ENCODE measurements at places on chromosomes 13 and 19. TPM values are rescaled to one million over a fixed set of nuclear protein-coding genes. Genes with fewer than 3 reads are reported as not detected.

GRCh38 chr13:48233889-48234488 lies 983 bp downstream of the ITM2B start:
- no peak for DNase-seq

The RUVBL2 gene
- total RNA-seq: 101 TPM

DNA sequence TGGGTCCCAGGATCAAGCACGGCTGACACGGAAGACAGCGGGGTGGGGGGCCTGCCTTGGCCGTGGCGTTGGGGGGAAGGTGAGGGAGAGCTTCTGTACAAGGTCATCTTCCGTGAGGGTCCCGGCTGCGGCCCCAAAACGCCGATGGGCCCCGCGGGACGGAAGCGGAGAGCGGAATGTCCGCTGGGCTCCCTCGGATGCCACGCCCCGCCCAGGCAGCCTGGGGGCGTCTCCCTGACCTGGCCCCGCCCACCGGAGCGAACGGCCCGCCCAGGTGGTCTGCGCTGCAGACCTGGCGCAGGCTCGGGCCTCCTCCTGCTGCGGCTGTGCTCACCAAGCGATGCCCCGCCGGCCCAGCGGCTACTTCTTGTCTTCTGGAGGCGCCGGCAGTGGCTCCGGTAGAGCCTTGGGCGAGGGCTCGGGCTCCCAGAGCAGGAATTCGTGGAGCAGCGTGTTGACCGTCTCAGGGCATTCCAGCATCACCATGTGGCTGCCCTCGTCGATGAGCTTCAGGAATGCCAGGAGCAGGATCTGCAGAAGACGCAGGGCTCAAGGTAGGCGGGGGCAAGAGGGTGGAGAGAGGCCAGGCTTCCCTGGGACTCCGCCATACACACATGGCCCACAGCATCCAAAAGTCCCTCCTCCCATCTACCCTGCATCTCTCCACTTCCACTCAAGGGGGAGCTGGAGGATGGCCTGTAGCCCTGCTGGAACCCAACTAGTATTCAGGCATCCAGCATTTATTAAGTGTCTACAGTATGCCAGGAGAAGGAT lies 10.7 kb downstream of the ABHD8 start:
- peak; percentile 39 for DNase-seq

DNA sequence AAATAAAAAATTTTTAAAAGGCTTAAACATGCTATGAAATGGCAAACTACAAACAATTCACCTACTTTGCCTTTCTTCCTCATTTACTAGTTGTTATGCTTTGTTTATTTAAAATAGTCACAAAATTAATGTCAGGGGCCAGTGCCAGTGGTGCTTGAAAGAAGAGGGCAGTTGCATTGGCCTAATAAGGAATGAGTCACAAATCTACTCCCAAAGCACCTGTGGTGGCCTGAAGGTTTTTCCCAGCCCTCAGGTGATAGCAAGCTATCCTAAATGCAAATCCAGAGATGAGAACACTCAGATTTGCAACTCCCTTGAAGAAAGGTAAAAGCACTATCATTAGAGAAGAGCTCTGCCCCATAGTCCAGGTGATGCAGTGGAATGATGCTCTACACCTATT lies 103.6 kb downstream of the MBNL2 start:
- no peak for DNase-seq

- no peak for DNase-seq
Measured at GRCh38 chr19:35167251-35168119, 12.9 kb downstream of the FXYD5 start.

GRCh38 chr19:13640611-13641010 lies 123.7 kb upstream of the MRI1 start:
- no peak for DNase-seq

GRCh38 chr19:14061081-14061749 lies 661 bp downstream of the PALM3 start:
- DNase-seq: no peak

The IL27RA gene
- 4.1 TPM for total RNA-seq

The CYP2S1 gene
- 0.44 TPM for total RNA-seq

DNA sequence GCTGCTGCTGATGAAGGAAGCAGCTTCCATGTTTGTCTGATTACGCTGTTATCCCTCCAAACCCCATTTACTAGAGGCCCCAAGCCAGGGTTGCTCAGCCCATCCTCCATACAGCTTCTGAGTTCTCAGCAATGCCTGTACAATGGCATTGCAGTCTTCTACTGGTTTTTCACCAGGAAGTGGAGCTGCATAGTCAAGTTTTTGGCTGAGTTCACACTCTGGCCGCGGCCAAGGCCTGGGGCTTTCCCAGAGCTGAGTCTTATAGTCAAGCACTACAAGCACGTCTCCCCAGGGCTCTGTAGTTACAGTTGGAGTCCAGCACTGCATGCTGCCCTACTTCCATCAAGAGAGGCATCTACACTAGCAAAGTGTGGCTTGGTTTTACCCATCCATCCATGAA lies 182.5 kb downstream of the POU4F1 start:
- no peak for DNase-seq

The DLL3 gene
- total RNA-seq: 8.3 TPM

DNA sequence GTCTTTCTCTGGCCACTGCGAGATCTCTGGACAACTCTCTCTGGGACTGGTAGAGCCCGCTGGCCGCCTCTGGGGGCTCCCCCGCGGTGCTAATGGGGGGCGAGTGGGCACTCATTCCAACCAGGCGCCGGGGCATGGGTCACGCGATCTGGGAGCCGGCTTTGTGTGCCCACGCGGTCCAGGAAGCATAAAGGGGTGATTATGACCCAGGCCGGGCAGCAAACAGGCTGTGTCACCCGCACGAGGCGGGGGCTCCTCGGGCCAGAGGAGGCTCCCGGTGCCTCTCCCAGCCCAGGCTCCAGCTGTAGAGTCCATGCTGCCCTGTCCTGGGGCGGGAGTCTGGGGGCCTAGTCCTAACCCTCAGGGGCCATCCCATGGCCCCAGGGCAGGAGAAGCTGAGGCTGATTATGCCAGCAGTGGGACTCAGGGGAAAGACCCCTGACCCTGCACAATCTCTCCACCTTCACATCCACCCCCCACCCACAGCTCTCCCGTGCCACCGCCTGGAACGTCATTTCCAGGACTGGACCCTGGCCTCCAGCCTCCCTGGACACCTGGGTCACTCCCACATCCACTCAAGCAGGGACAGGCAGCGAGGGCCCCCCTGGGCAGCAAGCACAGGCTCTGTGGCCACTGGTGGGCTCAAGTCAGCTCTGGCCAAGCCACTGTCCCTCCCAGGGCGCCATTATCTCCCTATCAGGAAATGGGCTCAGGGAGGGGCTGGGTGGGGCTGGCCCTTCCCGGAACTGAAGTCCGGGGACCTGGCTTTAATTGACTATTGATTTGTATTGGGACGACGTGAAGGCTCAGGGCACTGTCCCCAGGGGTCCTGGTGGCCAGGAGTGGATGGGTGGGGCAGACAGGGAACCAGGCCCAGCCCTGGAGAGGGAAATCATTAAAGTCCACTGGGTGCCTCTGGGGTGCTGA lies 50.0 kb downstream of the PTPRS start:
- peak; percentile 49 for DNase-seq

The DUS3L gene
- total RNA-seq: 21.5 TPM

GRCh38 chr19:17977021-17977420 lies 10.1 kb downstream of the KCNN1 start:
- DNase-seq: no peak

The ZNF534 gene
- total RNA-seq: 0.40 TPM

- no peak for DNase-seq
Measured at GRCh38 chr13:113182046-113182445, 23.6 kb downstream of the PROZ start.

The MRPS12 gene
- total RNA-seq: 21.9 TPM

The EFNB2 gene
- 83.3 TPM for total RNA-seq

The TMEM221 gene
- 2.1 TPM for total RNA-seq

The COMMD6 gene
- total RNA-seq: 234 TPM

GRCh38 chr13:110119935-110120905 lies 186.7 kb downstream of the COL4A1 start:
- no peak for DNase-seq

- DNase-seq: no peak
Measured at GRCh38 chr19:13955662-13956364, 3.5 kb downstream of the DCAF15 start.

The RNF225 gene
- not detected for total RNA-seq

- DNase-seq: no peak
Measured at GRCh38 chr13:51771418-51772104, 32.4 kb downstream of the DHRS12 start.

- no peak for DNase-seq
Measured at GRCh38 chr19:31154021-31154420, 195.2 kb downstream of the TSHZ3 start.

GRCh38 chr13:83773961-83774360 lies 108.3 kb downstream of the SLITRK1 start:
- no peak for DNase-seq

Measured in spinal cord (tissue), 10 donors.